Naive B cell (primary cell): ENCODE measurements at places on chromosomes 5 and 9.

DNA sequence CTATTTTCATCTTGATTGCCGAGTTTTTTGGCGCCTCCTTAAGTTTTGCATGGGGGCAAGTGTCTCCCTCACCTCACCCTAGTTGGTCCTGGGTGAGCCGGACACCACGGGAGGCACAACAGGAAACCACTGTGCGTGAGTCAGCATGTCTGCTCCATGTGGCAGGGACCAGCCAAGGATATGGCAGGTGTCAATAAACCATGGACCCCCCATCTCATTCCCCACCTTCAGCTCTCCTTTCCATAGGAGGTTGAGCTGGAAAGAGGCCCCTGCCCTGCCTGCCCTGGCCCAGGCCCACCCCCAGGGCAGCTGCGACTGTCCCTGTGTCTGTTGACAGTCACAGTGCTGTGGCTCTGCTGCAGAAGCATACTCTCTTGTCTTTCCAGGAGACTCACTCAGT lies 3.1 kb downstream of the SPACA9 start:
- no peak overlapping the region for H3K27ac ChIP-seq
- H3K4me3 ChIP-seq, result no peak overlapping the region
- no peaks in the 10 kb centered on the region for H3K27me3 ChIP-seq
- H3K4me1 ChIP-seq, result peaks cover 39% of the 10 kb centered on the region
- no peak for DNase-seq

- H3K4me3 ChIP-seq, result no peak overlapping the region
- no peaks in the 10 kb centered on the region for H3K27me3 ChIP-seq
- H3K4me1 ChIP-seq, result peaks cover 15% of the 10 kb centered on the region
- H3K36me3 ChIP-seq, result peaks cover 8% of the 10 kb centered on the region
- H3K27ac ChIP-seq, result peak overlapping the region; percentile 63
These were observed 66.8 kb downstream of the INSYN2B start for GRCh38 chr5:169913479-169913878.

DNA sequence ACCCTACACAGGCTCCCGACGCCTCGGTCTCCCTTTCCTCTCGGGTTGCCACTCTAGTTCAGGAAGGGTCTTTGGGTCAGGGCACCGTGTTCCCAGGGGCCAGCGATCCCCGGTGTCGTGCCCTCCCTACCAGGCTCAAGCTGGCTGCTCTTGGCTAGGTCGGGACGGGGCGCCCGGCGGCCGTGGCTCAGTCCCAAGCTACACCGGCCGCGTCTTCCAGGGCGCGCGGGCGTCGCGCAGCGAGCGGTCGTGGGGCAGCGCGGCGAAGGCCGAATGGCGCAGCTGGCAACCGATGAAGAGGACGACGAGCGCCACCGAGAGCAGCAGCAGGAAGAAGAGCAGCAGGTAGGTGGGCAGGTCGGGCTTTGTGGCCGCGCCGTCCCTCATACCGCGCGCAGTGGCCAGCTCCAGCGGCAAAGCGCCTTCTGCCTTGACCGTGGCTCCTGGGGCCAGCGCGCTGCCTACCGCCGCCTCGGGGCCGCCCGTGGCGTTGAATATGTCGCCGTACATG lies 892 bp downstream of the SMIM32 start:
- H3K36me3 ChIP-seq, result peaks cover 13% of the 10 kb centered on the region
- no peak overlapping the region for H3K27ac ChIP-seq
- no peaks in the 10 kb centered on the region for H3K4me1 ChIP-seq

GRCh38 chr5:170436335-170436734 lies 47.2 kb upstream of the KCNMB1 start:
- H3K27me3 ChIP-seq, result no peaks in the 10 kb centered on the region
- no peak for DNase-seq
- no peak overlapping the region for H3K4me3 ChIP-seq
- H3K27ac ChIP-seq, result no peak overlapping the region
- H3K36me3 ChIP-seq, result no peaks in the 10 kb centered on the region

DNA sequence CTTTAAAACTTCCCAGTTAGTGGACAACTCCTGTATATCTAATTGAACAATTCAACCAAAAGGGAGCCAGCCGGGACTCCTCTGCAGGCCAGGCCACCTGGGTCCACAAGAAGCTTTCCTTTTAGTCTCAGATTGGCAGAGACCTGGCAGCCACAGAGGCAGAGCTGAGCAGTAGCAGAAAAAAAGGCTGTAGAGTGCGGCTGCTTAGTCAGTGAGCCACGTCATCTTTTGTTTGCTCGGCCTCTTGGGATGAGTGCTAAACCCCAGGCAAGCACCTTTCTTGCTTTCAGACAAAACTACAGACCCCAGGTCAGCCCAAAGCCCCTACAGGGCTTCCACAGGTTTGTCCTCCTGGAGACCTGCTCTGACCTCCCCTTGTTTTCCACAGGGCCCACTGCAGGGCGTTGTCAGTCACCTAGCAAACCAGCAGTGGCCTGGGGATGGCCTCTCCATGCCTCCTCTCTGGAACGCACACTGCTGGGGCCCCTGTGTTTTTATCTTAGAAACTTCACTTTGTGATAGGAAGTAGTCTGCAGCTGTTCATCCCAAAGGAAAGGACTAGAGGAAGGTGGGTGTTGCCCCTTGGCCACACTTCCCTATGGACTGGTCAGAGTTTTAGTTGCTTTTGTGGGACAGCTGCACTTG lies 49.9 kb downstream of the SHB start:
- H3K4me3 ChIP-seq, result no peak overlapping the region
- peaks cover 12% of the 10 kb centered on the region for H3K27me3 ChIP-seq
- H3K27ac ChIP-seq, result no peak overlapping the region
- no peaks in the 10 kb centered on the region for H3K4me1 ChIP-seq

DNA sequence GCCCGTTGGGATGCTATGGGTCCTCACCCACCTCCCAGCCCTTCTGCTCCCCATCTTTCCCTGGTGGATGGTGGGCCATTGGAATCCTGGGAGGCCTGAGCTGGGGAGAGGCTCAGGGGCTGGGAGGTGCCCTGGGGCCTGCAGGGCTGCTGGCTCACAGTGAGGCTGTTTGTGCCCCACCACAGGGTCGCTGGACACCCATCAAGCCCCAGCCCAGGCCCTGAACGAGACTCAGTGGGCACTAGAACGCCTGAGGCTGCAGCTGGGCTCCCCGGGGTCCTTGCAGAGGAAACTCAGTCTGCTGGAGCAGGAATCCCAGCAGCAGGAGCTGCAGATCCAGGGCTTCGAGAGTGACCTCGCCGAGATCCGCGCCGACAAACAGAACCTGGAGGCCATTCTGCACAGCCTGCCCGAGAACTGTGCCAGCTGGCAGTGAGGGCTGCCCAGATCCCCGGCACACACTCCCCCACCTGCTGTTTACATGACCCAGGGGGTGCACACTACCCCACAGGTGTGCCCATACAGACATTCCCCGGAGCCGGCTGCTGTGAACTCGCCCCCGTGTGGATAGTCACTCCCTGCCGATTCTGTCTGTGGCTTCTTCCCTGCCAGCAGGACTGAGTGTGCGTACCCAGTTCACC lies 4.9 kb upstream of the AIF1L start:
- H3K36me3 ChIP-seq, result no peaks in the 10 kb centered on the region
- peaks cover 41% of the 10 kb centered on the region for H3K27me3 ChIP-seq
- no peaks in the 10 kb centered on the region for H3K4me1 ChIP-seq
- H3K27ac ChIP-seq, result no peak overlapping the region
- H3K4me3 ChIP-seq, result peak overlapping the region; percentile 16

DNA sequence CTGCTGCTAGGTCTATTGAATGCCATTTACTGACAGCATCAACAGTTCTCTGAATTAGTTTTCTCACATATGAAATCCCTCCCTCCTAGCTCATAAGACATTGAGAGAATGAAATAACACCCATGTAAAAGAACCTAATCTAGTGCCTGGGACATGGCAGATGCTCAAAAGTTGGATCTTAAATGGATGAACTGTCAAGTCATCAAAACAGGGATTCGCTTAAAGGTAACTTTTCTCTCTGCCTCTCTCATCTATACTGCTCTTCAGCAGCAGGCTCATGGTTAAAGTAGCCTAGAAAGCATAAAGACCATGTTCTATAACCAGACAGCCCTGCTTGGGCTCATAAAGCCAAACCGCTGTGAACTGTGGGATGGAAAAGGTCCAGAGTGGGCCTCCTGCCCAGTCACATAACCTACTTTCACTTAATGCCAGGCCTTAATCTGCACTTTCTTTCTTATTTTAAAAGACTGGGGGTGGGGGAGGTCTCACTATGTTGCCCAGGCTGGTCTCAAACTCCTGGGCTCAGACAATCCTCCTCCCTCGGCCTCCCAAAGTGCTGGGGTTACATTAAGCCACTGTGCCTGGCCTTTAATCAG lies 3.7 kb downstream of the TMEM245 start:
- H3K36me3 ChIP-seq, result no peaks in the 10 kb centered on the region
- no peaks in the 10 kb centered on the region for H3K27me3 ChIP-seq
- no peak for DNase-seq
- no peak overlapping the region for H3K4me3 ChIP-seq
- H3K27ac ChIP-seq, result no peak overlapping the region
- H3K4me1 ChIP-seq, result peaks cover 41% of the 10 kb centered on the region

- peaks cover 6% of the 10 kb centered on the region for H3K27me3 ChIP-seq
- H3K4me1 ChIP-seq, result no peaks in the 10 kb centered on the region
- DNase-seq, result no peak
- H3K4me3 ChIP-seq, result no peak overlapping the region
These were observed 138.8 kb upstream of the CD180 start for GRCh38 chr5:67335426-67335825.

- peaks cover 5% of the 10 kb centered on the region for H3K4me1 ChIP-seq
- no peaks in the 10 kb centered on the region for H3K27me3 ChIP-seq
- H3K27ac ChIP-seq, result no peak overlapping the region
These were observed 56.6 kb downstream of the SLC36A1 start for GRCh38 chr5:151504006-151504405.

- no peak overlapping the region for H3K4me3 ChIP-seq
- DNase-seq, result no peak
- no peaks in the 10 kb centered on the region for H3K27me3 ChIP-seq
- H3K4me1 ChIP-seq, result no peaks in the 10 kb centered on the region
- H3K27ac ChIP-seq, result no peak overlapping the region
These were observed 76.2 kb upstream of the SPIN1 start for GRCh38 chr9:88312045-88312444.

DNA sequence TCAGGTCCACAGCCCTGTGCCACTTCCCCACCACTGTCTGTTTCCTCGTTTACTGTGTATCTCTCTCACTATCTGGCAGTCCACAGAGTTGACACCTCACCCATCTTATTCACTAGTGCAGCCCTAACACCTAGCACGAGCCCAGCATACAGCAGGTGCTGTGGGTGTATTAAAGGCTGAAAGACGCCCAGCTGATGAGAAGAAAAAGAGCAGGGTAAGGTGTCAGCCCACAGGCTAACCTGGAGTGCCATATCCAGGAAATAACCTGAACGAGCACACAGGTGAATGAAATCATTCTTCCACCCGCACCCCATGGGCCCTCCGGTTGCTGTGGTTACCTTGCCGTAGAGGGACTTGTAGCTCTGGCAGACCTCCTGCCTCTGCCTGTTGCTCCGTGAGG lies 18.6 kb downstream of the ANXA6 start:
- H3K4me3 ChIP-seq, result peak overlapping the region; percentile 34
- no peaks in the 10 kb centered on the region for H3K27me3 ChIP-seq
- H3K27ac ChIP-seq, result peak overlapping the region; percentile 87
- peaks cover 89% of the 10 kb centered on the region for H3K4me1 ChIP-seq
- peaks cover 58% of the 10 kb centered on the region for H3K36me3 ChIP-seq
- no peak for DNase-seq
